ENCODE measurements at places on chromosomes 7 and 10.

DNA sequence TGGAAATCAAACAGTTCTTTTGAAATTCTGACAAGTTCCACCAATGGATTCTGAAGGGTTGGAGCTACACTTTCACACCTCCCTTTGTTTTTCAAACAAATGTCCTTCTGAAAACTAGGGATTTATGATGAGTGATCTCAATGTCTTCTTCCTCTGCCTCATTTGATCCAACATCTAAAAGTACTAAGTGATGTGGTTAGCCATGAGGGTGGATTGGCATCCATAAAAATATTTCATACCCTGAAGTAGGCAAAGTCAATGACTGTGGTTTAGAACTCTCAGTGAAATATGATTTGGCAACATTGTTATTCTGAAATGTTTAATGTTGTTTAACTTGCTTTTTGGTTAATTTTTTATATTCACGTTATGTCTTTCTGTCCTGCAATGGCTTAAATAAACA, 136.9 kb downstream of the MBL2 start:
- no peak for DNase-seq

- no peak for DNase-seq
Measured at GRCh38 chr10:33506838-33507661, 172.6 kb upstream of the NRP1 start.

GRCh38 chr10:98257961-98258360, 10.0 kb downstream of the LOXL4 start:
- DNase-seq, result no peak

DNA sequence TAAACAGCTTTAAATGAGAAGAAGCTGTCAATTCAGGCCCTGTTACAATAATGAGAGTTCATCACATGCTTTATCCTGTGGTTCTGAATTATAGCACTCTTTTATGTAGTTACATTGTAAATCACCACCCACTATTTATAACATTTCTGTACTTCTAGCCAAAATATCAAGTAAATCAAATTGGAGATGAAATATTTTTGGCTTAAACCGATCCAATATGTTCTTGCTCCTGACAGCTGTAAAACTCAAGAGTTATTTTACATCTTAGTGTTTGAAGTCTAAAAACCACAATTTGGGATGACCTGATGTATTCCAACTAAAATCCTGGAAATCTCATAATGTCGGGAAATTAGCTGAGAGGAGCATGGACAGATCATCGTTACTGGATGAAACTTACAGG, 371.2 kb upstream of the LRRN3 start:
- DNase-seq, result no peak

DNA sequence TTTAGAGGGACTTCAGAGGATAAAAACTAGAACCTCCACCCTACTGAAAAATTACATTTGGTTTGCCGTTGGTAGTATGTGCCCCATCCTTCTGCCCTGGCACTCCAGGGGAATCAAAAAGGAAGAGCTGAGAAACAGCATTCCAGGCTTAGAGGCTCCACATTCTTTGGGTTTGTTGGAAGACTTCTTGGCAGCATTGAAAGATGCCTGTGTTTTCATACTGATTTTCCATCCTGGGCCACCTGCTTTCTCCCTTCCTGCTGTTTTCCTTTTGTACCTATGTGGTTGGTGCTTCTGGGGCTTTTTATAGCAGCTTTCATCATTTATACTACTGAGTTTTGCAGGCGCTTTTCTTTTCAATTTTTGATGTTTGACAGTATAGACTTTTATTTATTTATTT, 61.7 kb downstream of the AUTS2 start:
- DNase-seq, result no peak

DNA sequence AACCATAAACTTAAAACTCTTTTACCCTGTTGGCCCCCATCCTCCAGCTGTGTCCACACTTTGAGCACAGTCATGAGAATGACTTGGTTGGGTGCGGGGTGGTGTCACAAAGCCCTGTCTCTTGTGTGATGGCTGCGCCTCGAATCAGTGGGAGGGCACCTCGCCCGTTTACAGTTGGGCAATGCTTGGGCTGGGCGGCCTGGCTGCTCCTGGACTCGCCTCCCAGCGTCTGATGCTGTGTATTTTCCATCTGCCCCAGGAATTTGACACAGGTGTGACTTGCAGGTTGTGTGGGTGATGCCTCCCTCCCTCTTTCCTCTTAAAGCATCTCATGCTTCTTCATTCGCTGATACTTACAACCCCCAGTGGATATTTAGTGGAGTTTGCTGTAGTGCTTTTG, 33.7 kb downstream of the CHST12 start:
- no peak for DNase-seq

GRCh38 chr7:2450198-2451107, 25.7 kb downstream of the GRIFIN start:
- DNase-seq, result no peak

DNA sequence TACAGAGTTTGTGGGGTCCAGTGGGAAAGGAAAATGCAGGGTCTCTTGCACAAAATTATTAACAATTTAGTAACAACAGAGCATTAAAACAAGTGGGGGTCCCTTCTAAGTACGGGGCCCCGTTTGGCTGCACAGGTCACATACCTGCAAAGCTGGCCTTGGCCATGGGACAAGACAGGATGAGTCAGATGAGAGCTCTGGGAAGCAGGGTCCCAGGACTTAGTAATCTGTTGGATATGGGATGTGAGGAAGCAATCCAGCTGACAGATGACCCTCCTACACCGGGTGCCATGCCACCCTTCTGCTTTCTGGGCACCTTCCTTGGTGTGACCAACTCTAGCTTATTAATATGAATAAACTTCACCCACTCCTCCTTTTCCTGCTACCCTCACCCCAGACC, 3.2 kb upstream of the DUSP5 start:
- no peak for DNase-seq

GRCh38 chr7:149191851-149192250, 3.5 kb upstream of the ZNF282 start:
- DNase-seq, result no peak

DNA sequence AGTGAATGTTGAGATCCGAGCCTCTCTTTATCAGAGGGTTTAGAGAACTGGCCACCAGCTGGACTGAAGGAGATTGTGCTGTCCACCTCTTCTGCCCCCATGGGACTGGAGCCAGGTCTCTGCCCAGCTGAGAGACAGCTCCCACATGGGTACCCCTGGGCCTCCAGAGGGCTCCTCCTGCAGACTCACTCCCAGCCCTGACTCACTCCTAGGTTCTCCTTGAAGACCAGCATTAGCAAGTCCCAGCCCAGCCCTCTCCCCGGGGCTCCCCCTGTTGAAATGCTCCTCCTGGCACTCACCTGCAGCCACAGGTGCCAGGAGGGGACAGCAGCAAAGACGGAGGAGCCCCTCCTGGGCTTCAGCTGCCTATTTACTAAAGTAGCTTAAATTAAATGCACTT, 126.9 kb downstream of the CXCL12 start:
- no peak for DNase-seq

GRCh38 chr7:55036950-55037736, 18.3 kb downstream of the EGFR start:
- no peak for DNase-seq

DNA sequence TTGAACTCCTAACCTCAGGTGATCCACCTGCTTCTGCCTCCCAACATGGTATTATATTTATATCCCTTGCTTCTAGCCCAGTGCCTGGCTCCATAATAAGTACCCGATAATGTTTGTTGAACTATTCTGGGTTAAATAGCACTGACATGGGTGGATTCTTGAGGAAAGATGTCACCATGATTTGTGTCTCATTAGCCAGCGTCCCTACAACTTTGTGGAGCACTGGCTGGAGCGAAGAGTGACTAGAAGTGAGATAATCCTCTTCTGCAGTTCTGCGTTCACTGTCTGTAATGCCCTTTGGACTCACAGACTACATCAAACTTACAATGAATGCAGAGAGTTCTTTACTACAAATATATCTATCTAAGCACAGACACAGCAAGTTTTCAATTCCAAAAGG, 16.9 kb upstream of the AKR1E2 start:
- DNase-seq, result no peak

DNA sequence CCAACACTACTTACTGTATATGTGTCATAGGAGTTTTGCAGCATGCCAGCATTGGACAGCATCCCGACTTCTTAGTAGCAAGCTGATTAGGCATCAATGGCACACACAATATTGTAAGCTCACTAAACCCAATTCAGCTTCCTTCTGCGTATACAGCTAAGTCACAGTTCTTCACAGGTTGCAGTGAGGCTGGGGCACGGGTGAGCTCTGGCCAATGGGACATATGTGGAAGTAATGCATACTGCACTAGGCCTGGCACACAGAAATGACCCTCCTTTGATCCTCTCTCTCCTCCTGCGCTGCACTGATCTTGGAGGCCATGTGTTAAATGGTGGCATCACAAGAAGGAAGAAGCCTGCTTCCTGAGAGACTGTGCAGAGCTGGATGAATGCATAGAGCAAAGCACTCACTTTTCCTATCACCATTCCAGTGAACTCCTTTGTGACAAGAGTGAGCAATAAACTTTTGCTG, 11.9 kb downstream of the RAB11FIP2 start:
- DNase-seq, result no peak

GRCh38 chr7:112866424-112866823, 76.2 kb upstream of the TMEM168 start:
- no peak for DNase-seq

DNA sequence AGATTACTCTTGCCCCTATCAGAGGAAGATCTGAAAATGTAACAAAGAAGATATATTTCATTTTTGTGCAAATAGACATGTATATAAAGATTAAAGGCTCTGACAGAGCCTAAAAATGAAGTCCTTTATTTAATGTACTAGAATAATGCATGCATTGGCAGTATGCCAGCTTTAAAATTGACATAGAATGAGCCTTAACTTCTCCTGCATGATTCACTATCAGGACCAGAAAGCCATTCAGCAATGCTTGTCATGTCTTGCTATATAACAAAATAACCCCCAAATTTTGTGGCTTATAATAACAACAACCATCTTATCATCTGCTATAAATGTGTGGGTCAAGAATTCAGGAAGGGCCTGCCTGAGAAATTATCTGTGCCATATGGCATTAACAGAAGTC, 411.9 kb downstream of the GRM8 start:
- no peak for DNase-seq

GRCh38 chr7:12518920-12519681, 51.4 kb upstream of the SCIN start:
- no peak for DNase-seq

GRCh38 chr10:123579675-123580074, 86.5 kb upstream of the GPR26 start:
- no peak for DNase-seq

GRCh38 chr10:91891125-91892001, 17.9 kb downstream of the FGFBP3 start:
- DNase-seq, result no peak

DNA sequence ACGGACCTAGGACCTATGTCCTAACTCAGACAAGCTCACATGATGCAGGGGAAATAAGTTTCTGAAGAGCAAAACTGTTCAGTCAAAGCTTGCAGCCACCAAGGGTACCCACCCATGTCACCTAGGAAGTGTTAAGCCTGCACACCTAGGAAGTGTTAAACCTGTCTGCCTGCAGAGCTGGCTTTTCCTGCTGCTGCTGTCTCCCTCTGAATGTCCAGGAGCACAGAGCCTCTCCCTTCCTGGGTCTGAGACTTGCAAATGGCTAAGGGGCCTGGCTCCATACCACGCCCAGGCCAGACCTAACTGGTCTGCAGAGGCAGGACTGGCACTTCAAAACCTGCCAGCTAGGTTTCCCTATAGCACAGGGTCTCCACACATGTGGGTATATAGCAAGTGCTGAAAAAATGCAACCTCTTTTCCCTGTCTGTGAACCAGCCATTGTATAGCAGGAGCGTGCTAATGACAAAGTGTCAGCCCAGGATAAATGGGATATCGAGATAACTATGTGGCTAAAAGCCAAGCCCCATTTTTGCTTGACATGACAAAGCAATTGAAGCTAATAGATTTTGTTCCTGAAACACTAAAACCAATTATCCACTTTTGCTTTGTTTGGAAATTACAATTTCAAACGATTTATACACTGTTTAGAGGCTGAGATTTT, 1.5 kb downstream of the GDF2 start:
- DNase-seq, result peak; percentile 14

DNA sequence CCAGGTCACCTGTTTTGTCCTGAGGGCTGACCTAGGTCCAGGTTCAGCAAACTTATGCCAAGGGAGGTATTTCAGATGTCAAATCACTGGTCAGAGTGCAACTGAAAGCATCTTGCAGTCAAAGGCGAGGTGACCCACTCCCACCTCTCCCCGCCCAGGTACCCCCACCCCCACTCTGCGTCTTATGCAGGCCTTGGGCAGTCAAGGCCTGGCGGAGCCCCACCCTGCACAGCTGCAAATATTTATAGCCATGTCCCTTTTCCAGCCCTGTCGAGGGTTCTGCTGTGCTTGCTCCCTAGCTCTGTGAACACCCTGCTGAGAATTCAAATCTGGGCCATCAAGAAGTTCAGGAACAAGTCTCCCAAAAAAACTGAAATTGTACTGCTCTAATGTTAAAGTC, 40.6 kb upstream of the BMPR1A start:
- DNase-seq, result no peak

- DNase-seq, result no peak
Measured at GRCh38 chr10:113947184-113948041, 93.0 kb downstream of the NHLRC2 start.

DNA sequence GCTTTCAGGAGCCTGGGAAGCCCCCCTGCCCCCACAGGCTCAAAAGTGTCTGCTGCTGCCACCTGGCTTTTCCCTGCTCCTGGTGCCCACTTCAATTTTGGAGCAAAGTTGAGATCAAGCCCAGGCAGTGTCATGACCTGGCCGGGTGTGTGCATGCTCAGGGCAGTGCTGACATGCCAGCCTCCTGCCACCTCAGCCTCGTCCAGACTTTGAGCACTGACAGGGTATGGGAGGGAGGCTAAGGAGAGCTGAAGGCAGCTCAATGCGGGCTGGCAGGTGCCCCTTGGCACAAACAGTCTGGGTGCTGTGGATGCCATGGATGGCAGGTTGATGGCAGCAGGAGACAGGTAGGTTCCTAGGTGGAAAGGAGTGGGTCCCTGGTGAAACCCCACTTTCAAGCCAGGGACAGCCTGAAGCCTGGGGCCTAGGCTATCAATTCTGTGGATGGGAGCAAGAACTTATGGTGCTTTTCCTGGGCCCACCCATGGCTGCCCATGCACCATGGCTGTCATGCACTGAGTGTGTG, 12.3 kb upstream of the ECHDC3 start:
- DNase-seq, result no peak

- no peak for DNase-seq
Measured at GRCh38 chr7:27182285-27182841, 2.7 kb downstream of the HOXA11 start.

GRCh38 chr7:143395187-143396149, 13.2 kb downstream of the EPHA1 start:
- DNase-seq, result no peak

GRCh38 chr10:113941140-113941539, 86.7 kb downstream of the NHLRC2 start:
- no peak for DNase-seq

GRCh38 chr10:131963350-131963749, 18.4 kb downstream of the BNIP3 start:
- no peak for DNase-seq

- no peak for DNase-seq
Measured at GRCh38 chr7:43511769-43512515, 71.0 kb upstream of the STK17A start.

- no peak for DNase-seq
Measured at GRCh38 chr10:70600512-70601395, 1.8 kb downstream of the PRF1 start.

All from activated CD4-positive, CD25-positive, alpha-beta regulatory T cell treated with anti-CD3 and anti-CD28 coated beads, Interleukin-2, amount 50 U/mL, for 72 hours (primary cell).